ENCODE measurements at places on chromosomes 3 and 15.

GRCh38 chr15:80343554-80343992 lies 60.6 kb upstream of the ARNT2 start:
- DNase-seq = no peak

GRCh38 chr15:60259469-60259868 lies 138.3 kb downstream of the ANXA2 start:
- DNase-seq = no peak

GRCh38 chr3:188037195-188037718 lies 116.7 kb upstream of the LPP start:
- no peak for DNase-seq

DNA sequence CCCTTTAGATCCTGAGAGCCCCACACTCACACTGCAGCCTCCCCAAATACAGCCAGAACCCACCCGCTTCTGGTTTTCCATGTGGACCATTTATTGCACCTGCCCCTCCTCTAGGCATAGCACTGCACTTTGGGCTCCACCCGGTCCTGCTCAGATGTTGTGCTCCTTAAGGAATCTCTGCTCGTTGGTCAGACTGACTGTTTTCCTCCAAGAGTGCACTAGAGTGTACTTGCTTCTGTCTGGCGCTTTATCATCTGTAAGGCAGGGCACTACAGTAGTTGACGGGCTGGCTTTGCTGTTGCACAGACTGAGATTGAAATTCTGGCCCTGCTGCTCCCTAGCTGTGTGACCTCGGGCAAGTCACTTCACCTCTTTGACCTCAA lies 124.1 kb downstream of the CACNA1D start:
- DNase-seq = no peak
